ENCODE measurements at places on chromosomes 5 and 9.

DNA sequence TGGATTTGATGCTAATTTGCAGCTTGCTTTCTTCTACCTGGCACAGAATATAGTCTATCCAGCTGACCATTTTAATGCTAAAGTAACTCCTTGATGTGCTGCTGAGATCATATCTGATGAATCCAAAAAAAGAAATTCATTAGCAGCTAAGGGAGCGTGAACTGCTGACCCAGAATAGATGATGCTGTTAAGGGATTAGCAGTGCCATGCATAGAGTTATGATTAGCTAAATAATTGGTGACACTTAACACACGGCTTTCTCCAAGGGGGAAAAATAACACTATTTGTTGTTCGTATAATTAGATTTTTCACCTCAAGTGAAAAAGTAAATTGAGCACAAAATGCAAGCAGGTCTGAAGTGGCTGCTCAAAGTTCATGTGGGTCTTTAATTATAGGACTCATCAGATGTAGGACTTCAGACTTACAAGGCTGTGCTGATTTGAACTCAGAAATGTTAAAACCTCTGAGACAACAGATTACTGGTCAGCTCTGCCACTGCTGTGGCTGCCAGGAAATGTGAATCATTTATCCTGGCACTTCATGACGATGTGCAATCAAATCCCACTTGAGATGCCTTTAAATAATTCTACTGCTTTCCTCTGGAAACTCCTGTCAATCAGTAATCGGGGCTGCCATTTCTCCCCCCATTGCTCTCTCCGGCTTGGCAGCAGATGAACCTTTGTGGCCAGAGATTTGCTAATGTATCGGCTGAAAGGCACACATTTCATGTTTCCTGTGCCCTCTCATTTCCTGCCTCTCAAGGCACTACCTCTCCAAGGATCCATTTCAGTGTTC is 291.6 kb upstream of the C9orf72 start:
- peak; percentile 79 for DNase-seq

GRCh38 chr9:130782886-130783530 is 52.0 kb upstream of the ABL1 start:
- DNase-seq: no peak

DNA sequence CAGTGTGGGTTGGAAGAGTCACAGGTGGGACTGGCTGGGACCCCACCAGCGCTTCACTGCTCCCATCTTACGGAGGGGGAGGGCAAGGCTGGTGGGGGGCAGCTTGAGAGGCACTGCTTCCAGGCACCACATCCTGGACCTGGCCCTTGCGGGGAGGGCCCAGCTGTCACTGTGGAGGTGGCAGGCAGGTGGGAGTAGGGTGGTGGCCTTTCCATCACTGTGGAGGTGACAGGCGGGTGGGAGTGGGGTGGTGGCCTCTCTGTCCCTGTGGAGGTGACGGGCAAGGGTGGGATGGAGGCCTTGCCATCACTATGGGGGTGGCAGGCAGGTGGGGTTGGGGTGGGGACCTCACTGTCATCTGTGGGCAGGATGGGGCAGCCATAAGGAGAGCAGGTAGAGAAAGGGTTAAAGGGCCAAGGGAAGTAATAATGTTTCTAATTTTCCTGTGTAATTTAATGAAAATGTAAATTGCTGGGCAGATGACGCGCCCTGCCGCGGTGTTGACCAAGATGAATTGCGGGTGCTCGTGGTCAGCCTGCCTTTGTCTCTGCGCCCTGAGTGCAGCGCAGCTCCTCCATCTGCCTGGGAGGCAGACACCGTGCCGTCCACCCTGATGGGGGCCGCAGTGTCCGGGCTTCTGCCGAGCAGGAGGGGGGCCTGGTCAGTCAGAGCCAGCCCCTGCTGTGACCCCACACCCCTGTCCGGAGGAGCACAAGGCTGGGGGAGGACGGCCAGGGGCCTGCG is 20.8 kb downstream of the RXRA start:
- DNase-seq: no peak

DNA sequence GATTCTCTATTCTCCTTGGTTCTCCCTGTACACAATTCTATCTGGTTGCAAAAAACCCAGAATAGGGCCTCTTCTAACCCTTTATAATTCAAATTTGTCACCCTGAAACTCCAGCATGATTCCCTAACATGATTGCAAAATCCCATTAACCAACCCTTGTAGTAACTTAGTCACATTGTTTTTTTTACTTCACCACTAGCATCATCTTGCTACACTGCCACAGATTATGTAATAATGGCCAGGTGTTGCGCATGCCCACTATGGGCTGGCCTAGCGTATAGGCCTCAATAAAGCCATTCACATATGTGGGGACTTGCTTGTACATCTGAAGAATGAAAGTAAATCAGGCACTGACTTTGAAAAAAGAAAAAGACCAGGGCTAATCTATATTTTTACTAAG is 25.7 kb downstream of the FAM170A start:
- peak; percentile 2 for DNase-seq

DNA sequence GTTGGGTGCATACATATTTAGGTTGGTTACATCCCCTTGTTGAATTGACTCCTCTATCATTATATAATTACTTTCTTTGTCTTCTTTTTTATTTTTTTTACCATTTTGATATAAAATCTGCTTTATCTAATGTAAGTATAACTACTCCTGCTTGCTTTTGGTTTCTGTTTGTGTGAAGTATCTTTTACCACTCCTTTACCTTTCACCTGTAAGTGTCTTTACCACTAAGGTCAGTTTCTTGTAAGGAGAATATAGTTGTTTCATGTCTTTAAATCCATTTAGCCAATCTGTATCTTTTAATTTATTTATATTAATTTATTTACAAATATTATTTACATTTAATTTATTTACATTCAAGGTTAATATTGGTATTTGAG is 33.0 kb downstream of the INSL4 start:
- no peak for DNase-seq

GRCh38 chr5:142863856-142864255 is 93.7 kb downstream of the ARHGAP26 start:
- DNase-seq: no peak

- DNase-seq: no peak
These were observed 29.5 kb downstream of the IDNK start for GRCh38 chr9:83652433-83652832.

DNA sequence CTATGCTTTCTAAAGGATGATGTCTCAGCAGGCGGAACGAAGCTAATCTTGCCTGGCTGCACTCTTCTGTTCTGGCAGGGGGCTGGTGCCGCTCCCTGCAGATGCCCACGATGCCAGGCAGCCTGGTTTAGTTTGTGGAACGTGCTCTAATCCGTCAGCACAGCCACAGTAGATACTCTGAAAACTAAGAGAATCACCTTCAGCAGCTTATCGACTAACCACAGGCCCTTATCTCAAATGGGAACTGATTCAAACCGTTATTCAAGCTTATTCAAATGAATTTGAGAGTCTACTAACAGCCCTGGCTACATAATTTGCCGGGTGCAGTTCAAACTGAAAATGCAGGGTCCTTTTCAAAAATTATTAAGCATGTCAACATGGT is 246.6 kb upstream of the ANKRD55 start:
- DNase-seq: no peak

DNA sequence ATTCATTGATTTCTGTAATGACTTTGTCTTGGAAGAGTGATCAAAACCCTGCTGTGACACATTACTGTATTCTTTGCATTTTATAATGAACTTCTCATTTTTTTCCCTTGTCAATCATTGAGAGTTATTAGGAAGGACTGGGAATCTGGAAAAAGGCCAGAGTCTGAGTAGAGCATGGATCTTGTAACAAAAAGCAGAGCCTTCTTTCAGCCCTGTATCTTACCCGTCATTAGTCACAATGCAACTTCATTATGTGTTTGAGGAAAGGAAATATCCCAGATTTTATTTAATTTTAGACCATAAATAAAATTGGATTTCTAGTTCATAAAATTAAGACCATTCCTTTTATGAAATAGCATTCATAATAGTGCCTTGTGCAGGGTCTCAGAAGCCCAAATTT is 131.4 kb downstream of the ARHGEF28 start:
- no peak for DNase-seq

Data from fibroblast of upper back skin (primary cell).